ENCODE measurements at places on chromosomes 5 and 9. TPM values are rescaled to one million over a fixed set of nuclear protein-coding genes. Genes with fewer than 3 reads are reported as not detected.

Gene PCDHGA7
- total RNA-seq, result 0.19 TPM

GRCh38 chr5:59035681-59036080 lies 452.8 kb downstream of the RAB3C start:
- DNase-seq, result no peak

Gene LMBRD2
- 6.3 TPM for total RNA-seq

DNA sequence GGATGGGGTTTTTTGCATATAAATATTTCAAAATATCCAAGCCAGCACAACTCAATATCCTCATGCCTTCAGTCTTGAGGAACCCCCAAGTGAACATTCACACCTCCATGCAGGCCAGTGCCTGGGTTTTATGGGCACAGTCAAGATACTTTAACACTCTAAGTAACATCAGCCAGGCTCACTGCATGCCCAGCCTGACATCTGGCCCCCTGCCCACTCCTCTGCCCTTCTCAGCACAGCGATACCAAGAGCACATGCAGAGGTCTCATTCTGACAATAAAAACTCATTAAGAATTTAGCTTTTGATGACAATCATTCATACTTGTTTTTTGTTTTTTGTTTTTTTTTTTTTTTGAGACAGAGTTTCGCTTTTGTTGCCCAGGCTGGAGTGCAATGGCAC lies 250.0 kb downstream of the CWC27 start:
- DNase-seq, result no peak

DNA sequence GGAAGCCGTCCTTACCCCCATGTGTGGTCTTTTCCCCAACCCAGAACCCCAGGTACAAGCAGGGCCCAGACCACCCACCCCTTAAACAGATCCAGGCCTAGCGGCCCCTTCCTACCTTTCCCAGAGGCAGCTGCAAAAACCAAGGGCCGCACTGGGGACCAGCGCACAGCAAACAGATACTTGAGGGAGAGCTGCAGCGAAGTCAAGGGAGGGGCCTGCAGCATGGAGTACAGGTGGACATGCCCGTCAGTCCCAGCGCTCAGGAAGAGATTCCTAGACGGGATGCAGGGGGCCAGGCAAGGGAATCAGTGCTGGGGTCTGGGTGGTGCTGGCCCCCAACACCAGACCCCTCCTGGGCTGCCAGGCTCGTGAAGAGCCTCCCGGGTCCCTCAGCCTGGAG lies 22.5 kb downstream of the DYNC2I2 start:
- no peak for DNase-seq

Gene ELAVL2
- not detected for total RNA-seq

GRCh38 chr5:53236683-53237082 lies 127.1 kb upstream of the MOCS2 start:
- DNase-seq, result no peak

Gene MYMK
- total RNA-seq, result not detected

DNA sequence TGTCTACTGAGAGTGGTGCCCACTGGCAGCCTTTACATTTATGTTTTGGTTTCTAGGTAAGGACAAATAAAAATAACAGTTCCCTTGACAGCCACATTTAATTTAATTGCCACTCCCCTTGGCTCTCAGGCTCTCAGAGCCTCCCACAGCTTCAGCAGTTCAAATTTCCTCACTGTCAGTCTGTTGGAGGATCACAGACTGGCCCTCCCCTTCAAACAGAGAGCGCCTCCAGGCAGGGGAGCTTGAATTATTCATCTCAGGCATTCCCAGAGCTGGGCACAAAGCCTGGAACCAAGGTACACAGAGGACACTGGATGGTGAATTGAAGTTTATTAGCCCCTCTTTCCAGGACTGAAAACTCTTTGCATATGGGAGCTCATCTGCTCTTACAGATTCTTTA lies 407.7 kb downstream of the SPOCK1 start:
- no peak for DNase-seq

Gene PRR16
- not detected for total RNA-seq

Gene RXFP3
- not detected for total RNA-seq

GRCh38 chr5:57499262-57500050 lies 16.8 kb upstream of the ACTBL2 start:
- DNase-seq, result no peak

Gene BARHL1
- total RNA-seq, result not detected

Gene EGFLAM
- total RNA-seq, result not detected

DNA sequence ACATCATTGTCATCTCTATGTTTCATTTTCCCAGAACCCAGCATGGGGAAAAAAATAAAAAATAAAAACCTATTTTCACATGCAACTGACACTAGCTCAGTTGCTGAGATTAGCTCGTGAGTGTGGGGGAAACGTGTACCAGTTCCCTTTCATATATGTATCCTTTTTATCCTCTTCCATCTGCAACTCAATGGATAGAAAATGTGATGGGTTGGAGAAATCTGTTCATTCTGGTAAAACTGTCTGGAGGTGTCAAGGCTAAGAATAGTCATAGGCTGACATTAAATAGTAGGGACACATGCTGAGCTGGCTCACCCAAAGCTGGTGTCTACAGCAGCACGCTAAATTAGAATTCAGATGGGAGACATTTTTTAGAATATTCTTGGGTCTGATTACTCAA lies 519.3 kb downstream of the ELAVL2 start:
- no peak for DNase-seq

DNA sequence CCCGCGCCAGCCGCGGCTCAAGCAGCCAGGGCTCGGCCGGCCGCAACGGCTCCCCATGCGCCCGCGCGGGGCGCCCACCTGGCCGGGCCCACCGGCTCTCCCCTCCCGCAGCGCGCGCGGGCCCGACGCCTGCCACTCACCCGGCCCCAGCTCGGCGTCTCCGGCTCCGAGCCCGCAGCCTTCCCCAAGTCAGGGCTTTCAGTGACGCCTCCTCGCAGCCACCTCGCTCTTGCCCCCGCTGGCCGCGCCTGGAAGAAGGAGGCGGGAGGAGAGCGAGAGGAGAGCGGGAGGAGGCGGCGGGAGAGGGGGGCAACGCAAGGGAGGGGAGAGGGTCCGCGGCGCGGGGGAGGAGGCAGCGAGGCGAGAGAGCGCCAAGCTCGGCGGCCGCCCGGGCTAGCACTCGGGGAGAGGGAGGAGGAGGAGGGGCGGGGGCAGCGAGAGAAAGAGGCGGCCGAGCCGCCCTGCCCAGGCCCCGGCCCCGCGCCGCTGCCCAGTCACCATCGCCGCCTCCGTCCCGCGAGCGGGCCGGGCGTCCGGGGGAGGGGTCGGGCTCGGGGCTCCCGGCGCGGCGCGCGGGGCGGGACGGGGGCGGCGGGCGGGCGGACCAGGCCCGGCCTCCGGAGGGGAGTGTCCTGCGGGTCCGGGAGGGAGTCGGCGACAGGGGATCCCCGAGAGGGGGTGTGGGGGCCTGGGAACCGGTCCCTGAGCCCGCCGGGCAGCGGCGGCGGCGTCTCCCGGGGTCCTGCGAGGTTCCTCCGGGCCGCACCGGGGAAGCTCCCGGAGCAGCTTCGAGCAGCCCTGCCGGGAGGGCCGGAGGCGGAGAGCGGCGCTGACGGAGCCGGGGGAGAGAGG lies at the start of gene LHFPL2:
LHFPL2 (minus strand) TSS at position 414 of the 852 bp plus-strand sequence. CDS start 138,559 bp downstream, outside the sequence.
- DNase-seq, result peak; percentile 11

- no peak for DNase-seq
These were observed 1.6 kb upstream of the FBXW11 start for GRCh38 chr5:172008111-172008455.

Data from T-cell (primary cell).